ENCODE measurements at places on chromosomes 3 and 15. TPM values are rescaled to one million over a fixed set of nuclear protein-coding genes. Genes with fewer than 3 reads are reported as not detected.

DNA sequence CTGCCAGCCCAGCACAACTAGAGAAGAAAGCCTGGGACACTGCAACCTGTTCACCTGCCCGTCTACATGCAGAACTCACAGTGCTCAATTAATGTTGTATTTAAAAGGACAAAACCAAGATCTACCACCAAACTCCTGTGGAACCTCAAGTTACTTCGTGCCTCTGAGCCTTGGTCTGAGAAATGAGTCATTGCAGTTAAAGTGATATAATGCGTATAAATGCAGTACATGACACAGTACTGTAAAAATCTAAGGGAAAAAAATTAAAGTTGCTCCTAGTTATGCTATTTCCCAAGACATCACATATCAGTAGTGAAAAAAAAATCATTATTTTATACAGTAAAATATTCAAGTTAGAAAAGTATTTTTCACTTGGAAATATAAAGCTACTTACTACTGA, 138.9 kb downstream of the ZIC4 start:
- DNase-seq = no peak

The CP gene
- 0.19 TPM for total RNA-seq

The NMD3 gene
- 35.1 TPM for total RNA-seq

The CHRFAM7A gene
- 0.38 TPM for total RNA-seq

GRCh38 chr3:192916371-192917027, 1.2 kb downstream of the MB21D2 start:
- no peak for DNase-seq

GRCh38 chr3:63990733-63991132, 32.6 kb downstream of the PSMD6 start:
- no peak for DNase-seq

The NRROS gene
- 6.3 TPM for total RNA-seq

DNA sequence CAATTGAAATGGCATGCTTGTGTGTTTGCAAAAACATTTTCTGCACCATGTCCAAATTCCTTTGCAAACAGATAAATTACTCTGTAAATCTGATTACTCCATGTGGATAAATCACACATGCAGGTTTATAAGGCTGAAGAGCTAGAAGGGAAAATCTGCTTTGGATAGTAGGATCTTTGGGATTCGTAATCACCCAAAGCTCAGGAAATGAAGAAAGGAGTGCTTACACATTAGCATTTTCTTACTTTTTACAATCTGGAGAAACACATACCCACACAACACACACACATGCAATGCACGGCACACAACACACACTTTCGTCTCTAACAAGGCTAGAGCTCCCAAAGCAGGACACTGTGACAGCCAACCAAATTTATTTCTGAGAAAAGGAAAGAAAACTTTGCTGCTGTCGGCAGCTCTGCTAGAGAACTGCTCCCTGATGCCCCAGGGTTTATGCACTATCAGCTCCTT, 2.1 kb downstream of the LSAMP start:
- DNase-seq = no peak

- DNase-seq = no peak
These were observed 94.1 kb downstream of the TCF12 start for GRCh38 chr15:57012556-57012955.

The GOLGA6L7 gene
- total RNA-seq = not detected

GRCh38 chr15:71011503-71012155, 103.6 kb upstream of the THSD4 start:
- DNase-seq = no peak

GRCh38 chr3:184647405-184647936, 64.4 kb downstream of the MAGEF1 start:
- DNase-seq = no peak

The TMEM158 gene
- total RNA-seq = 0.66 TPM

The SLITRK3 gene
- 0.14 TPM for total RNA-seq

Data from thymus (tissue), 14 donors.